Mesenchymal stem cell (in vitro differentiated cells and primary cell): ENCODE measurements at places on chromosomes 12 and 14.

DNA sequence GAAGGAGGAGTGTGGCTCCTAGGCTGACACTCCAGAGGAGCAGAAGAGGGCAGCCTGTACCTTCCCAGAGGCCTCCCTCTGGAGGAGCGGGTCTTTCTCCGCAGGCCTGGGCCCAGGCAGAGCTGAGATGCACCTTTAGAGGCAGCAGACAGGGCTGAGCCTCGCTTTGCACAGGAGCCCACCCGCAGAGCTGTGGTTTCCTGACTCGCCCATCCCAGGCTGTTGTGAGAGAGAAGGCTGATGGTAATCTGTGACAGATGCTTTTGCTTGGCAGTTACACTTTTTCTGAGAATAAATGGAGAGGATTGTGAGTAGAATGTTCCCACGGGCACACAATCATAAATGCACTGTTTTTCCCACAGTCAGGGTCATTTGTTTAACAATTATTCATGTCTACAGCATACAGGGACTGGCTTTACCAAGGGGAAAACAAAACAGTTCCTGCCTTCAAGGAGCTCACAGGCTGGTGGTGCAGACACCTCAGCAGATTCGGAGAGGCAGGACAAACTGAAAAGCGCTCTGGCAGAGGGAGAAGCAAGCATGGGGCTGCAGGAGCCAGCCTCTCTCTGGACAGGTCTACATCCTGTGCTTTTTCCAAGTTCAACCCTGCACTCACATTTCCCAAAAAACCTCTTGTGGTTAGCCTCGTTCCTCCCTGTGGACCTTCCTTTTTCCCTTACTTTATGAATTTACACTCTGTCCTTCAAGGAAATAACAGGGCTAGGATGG lies 13.9 kb downstream of the EVL start:
- peak; percentile 73 for DNase-seq

DNA sequence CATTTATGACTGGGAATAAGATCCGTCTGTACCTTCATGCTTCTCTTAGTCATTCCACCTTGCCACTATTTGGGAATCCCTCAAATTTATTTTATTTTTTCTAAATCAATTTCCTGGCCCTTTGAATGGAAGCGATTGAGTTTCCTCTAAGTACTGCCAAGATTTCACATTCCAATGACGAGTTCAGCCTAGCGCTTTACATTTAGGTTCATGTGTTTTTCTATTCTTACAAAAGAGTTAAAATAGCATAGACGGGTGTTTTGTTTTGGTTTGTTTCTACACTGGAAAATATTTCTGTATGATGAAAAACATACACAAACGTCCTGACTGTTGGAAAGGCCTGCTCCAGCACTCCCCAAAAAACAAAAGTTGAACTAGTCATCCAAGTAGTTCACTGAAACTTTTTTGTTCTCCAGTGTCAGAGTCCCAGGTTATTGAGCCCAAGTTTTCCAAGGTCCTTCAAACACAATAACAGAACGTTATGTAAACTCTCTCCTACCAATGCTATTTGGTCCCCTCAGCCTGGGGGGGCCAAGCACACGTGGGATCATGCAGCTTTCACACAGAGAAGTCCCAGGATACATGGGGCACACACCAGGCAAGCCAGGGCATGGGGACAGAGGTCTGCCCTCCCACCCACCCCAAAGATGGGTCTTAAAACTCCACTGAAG lies 74.8 kb upstream of the FOXN3 start:
- DNase-seq: no peak

GRCh38 chr12:93319523-93320050 lies 58.1 kb upstream of the NUDT4 start:
- DNase-seq: no peak

DNA sequence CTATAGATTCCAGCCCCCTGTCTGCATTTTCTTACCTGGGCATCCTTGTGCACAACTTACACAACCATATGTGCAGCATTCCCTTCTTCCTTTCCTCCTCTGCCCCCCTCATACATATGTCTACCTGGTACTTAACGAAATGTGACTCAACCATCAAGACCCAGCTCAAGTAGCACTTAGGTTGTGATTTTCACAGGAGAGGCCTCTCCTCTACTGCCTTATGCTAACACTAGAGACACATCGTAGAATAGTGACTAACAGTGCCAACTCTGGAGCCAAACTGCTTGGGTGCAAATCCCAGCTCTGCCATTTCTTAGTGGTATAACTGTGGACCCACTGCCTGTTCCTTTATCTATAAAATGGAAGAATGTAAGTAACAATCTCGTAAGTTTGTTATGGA lies 24.1 kb upstream of the PLEKHA5 start:
- DNase-seq: no peak

GRCh38 chr12:60020068-60020467 lies 424.2 kb downstream of the SLC16A7 start:
- DNase-seq: no peak

DNA sequence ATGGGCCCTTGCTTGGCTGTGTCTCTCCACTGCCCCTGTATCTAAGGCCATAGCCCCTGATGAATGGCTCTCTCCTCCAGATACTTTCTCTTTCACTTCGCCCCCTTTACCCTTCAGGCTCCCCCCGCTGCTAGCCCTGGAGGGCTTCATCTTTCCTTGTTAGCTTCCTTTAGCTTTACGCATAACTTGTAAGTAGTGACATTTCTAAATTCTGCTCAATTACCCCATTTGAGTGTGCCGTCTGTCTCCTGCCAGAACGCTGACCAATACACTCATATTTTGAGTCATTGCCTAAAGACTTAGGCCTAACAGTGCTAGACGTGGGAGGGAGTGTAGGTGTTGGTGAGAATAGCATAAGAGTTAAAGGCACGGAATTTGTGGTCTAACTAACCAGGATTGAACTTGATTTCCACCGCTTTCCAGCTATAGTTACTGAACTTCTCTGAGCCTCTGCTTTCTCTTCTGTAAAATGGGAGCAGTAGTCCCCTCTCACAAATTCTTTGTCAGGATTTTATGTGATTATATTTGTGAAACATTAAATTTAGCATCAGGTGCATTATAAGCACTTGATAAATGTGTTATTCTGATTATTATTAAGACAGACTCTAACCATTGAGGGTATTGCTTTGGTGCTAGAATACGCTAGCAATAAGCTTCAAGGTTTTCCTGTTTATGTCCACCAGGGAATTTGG lies 129.3 kb downstream of the ZFP36L1 start:
- DNase-seq: no peak

DNA sequence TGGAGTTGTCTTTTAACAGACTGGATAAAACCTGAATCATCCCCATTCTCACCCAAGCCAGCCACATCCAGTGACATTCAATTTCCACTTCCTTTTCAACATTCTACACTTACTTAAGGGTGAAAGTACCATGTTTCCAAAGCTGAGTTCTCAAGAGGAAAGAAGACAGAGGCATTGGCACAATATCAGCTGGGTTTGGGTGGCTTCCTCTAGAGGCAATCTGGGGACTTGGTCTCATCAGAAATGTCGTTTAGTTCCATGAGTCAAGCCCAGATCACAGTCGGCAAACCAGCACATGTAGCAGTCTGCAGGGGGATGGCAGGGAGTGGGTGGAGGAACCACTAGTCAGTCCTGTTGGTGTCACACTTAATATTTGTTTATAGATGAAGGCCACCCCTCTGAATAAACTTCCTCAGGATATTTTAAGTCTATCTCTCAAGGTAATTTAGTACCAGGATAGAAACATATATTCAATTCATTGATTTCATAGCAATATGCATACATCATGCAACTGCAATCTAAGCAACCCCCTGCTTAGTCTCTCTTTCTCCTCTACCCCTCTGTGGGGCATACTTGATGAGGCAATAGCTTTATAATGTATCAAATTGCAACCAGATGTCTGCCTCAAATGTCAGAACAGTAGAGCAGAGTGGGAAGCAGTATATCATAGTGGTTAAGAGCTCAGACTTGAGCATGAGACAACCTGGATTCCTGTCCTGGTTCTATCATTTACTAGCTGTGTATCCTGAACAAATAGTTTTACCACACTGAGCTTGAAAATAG lies 3.0 kb downstream of the SRRM4 start:
- DNase-seq: no peak

GRCh38 chr14:104476437-104476836 lies 103.1 kb upstream of the C14orf180 start:
- no peak for DNase-seq

DNA sequence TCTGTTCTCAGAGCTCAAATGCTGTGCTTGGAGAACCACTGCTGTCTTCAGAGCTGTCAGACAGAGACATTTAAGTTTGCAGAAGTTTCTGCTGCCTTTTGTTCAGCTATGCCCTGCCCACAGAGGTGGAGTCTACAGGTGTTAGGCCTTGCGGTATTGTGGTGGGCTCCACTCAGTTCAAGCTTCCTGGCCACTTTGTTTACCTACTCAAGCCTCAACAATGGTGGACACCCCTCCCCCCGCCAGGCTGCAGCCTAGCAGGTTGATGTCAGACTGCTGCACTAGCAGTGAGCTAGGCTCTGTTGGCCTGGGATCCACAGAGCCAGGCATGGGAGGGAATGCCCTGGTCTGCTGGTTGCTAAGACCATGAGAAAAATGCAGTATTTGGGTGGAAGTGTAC lies 323.8 kb downstream of the BCAT1 start:
- DNase-seq: no peak

DNA sequence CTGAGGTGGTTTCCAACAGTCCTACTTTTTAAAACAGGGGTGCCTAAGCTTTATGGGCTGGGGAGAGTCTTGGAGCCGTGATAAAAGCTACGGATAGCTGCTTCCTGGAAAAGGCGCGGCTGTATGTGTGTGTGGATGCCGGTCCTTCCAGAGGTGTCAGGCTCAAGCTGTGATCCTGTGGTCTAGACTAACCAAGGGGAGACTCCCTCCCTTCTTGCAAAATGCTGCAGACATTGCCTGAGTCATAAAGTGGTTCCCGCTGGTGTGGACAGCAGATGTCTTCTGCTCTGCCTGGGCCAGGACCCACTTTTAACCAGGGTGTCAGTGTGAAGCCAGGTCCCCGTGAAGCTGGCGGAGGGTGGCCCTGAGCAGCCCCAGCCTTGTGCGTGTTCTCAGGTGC lies 37.8 kb downstream of the CCDC92 start:
- DNase-seq: peak; percentile 26
